ENCODE measurements at places on chromosomes 5 and 9.
A peak's percentile ranks its signal among the peaks of the same experiment; 100 is the strongest.

- peak; percentile 17 for DNase-seq
These were observed 36.4 kb downstream of the PIK3R1 start for GRCh38 chr5:68251804-68252522.

GRCh38 chr5:151180291-151180690 is 22.7 kb upstream of the ANXA6 start:
- no peak for DNase-seq

DNA sequence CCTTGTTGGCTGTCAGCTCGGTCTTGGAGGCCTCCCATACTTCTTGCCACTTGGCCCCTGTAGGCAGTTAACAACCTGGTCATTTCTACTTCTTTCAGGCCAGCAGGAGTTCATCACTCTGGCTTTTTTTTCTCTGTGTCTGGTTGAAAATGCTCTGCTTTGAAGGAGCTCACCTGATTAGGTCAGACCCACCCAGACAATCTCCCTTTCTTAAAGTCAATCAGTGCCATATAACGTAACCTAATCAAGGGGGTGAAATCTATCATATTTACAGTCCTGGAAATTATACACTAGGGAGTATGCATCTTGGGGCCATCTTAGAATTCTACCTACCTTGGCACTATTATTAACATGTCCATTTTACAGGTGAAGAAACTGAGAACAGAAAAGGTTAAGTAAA is 155.4 kb downstream of the SREK1 start:
- DNase-seq = no peak

- no peak for DNase-seq
These were observed 33.3 kb upstream of the CNOT6 start for GRCh38 chr5:180460834-180461233.

DNA sequence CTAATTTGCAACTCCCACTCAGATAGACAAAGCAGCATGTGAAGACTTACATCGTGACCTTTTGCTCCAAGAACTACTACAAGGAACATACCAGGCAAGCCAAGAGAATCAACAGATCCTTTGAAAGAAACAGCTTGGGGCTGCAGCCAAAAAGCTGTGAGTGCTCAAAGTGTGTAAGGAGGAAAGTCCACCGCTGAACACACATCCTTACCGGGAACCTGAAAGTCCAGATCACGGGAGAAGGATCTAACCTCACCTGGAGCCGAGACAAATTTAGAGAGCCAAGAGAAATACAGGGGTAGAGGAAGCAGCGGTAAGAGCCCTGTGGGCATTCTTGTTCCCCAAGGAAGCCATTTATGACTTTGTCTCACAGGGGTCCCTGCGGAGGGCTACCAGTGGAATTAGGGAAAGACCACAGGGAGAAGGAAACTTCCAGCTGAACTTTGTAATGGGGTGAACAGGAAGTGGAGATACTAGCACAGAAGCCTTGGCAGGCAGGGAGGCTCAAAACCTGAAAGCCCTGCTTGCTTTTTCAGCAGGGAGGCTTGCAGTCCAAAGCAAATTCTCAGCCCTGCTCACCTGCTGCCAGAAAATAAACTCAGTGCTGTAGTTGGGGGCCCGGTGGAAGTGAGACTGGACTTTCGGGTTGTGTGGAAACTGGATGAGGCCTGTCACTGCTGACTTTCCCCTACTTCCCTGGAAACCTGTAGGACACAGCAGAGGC is 350.2 kb downstream of the DTWD2 start:
- no peak for DNase-seq

- DNase-seq = peak; percentile 98
These were observed at the start of gene TRIM41 for GRCh38 chr5:181223058-181223728. TSS of gene TRIM41 (plus strand) at chr5:181223281. CDS start at chr5:181224000, 719 bp downstream.

- no peak for DNase-seq
These were observed 3.3 kb upstream of the MSMP start for GRCh38 chr9:35757226-35757891.

DNA sequence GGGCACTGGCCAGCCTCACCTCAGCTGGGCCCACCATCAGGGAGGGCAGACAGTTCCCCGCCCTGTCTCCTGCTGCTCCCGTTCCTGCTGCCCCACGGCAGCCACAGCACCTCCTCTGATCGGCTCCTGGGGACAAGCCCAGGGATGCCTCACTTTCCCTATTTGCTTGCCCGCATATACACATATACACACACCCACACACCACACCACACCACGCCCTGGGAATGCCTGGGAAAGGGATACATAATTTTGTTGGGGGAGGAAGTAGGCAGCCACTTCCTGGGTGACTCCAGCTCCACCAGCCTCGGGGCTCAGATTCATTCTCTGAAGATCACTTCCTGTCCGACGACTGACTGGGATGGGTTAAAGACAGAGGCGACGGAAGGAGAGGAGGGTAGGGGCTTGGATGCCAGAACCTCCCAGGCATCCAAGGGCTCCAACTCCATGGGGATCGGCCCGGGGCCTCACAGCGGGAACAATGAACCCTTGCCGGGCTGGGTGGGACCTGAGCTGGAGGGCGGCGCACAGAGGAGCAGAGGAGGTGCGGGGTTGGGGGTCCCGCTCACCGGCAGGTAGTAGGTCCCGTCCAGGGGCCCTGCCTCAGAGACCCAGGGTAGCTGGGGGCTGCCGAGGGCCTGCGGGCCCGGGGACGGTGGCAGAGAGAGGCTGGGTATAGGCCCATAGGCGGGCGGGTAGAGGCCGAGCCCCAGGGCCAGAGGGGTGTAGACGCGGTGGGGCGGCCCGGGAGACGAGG is 2.0 kb upstream of the MZB1 start:
- DNase-seq = no peak

DNA sequence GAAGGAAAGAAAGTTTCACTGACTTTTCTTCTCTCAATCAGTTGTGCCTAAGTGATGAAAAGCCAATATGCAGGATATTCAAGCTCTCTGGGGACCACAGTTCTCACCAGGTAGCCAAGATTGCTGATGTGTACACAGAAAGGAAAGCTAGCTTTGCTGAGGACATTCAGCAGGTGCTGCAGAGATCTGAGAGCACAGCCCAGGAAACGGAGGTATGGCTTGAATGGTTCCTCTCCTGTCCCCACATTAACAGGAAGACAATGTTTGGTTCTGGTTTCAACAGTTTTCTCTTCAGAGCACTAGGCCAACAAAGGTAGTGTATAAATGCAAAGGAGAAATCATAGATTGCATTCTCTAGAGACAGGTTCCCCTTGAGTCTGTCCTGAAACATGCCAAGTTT is 69.6 kb downstream of the PTPDC1 start:
- no peak for DNase-seq

DNA sequence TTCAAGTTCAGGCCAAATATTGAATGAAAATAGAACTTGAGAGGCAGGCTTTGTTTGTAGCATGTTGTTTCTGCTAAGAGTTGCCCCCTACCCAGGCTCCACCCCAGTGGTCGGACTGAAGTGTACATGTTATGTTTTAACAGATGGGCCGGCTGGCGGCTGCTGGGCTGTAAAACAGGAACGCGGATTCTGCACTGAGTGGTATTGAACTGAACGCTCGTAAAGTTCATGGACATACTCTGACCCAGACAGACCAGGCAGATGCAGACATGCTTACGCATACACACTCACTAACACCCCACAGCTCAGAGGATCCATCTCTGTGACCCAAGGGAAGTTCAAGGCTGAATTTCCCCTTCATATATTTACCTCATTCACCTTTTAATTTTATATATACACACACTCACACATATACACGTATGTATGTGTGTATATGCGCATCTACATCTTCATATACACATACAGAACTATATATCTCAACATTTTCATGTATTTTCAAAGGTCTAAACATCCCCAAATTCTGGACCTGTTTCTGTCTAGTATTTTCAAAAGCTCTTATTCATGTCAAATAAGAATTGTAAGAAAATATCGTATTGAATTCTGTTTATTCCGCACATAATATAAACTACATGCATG is 1.4 kb downstream of the MARCHF3 start:
- no peak for DNase-seq

DNA sequence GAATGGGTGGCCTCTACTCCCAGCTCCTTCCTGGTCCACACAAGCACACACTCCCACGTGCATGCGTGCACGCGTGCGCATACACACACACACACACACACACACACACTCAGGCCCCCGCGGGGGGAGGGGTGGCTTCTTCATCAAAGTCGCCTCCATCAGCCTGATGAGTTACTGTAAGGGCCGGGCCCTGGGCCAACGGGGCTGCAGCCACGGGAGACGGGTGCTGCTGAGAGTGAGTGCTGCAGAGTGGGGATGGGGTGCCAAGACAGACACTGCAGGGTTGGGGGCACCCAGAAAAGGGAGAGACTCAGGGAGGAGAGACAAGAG is 18.1 kb downstream of the CNTFR start:
- no peak for DNase-seq

DNA sequence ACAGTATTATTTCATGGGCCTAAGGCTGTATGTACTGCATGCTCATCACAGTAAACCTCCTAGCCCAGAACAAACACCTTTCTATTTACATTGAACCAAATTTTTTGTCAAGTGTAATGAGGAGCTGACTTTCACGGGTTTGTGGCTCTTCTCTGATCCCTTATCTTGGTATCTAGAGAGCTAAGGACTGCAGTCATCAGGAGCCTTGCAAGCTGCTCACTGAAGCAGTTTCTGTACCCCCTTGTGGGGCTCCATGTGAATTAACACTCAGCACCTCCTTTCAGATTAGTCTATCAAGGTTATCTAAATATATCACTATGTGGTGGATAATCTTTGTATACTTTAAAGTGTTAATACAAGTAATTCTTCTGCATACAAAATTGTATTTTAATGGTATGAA is 108.2 kb downstream of the AUH start:
- peak; percentile 13 for DNase-seq

DNA sequence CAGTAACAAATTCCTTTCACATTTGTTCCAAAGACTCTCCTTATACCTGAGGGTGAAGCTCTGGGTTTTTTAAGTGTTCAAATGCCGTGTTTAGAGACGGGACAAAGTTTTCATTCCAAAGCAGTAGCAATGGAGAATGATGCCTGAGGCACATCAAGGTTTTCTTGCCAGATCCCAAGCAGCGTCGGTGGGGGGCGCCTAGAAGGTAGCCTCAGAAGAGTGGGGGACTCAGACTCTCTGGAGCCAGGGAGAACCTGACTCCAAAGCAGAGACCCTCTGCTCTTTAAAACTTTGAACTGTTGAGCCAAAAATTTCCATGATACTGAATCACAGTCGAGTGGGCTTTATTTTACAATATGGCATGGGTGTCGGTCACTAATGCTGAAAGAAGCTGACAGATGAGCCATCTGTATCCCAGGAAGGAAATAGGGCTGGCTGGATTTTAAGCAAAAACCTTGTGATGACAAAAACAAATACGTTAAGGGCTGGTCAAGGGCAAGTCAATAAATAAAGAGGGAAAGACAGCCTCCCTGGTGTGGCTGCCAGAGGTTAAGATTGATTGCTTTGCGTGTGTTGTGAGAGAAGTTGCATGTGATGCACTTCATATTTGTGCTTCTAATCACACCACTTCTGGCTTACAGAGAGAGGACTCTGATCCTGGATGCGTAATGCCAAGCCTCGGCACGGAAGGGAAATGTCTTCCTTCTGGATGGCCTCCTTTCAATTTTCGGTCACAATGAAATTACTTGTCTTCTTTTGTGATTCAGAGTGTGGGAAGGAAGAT is 161.1 kb upstream of the EFNA5 start:
- DNase-seq = peak; percentile 50

DNA sequence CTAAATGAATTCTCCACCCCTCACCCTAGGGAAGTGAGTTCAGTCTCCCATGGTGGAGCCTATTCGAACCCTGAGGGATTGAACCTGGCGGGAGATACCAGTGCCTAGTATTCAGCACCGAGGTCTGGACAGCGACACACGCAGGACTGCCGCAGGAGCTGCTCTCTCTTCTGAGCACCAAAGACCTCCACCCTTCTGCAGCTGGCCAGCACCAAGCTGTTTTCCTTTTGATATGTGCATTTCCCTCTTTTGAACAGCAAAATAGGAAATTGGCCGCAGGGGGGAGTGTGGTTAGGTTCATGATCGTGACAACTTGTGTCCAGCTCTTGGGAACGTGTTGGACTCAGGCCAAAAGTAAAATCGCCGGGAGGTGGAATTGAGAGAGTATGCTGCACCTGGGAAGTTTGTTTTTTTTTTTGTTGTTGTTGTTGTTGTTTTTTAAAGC is 1.2 kb upstream of the PCSK1 start:
- DNase-seq = peak; percentile 82

- no peak for DNase-seq
These were observed 60.1 kb downstream of the SEMA6A start for GRCh38 chr5:116514421-116514970.

DNA sequence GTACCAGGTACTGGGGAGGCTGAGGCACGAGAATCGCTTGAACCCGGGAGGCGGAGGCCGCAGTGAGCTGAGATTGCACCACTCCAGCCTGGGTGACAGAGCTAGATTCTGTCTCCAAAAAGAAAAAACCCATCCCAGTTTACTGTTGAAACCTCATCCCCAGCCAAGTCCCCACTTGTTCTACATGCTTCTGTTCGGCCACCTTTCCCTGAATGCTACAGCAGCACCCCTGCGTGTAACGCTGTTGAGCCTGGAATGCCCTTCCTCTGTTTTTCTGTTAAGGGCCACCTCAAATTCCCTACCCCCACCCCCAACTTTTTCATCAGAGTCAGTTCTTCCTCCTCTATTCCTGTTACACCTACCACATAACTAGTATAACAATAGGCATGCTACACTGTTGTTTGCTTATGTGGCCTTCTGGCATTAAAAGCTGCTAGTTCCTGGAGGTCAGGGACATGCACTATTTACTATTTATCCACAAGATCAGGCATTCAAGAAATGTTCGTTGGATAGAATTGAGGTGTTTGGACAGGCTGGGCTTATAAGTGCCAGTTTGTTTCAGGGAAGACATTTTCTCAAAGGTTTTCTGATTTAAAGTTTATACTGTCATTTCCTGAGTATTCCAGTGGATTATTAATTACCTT is 47.1 kb upstream of the C5orf47 start:
- no peak for DNase-seq

GRCh38 chr5:168209997-168210396 is 81.4 kb upstream of the WWC1 start:
- DNase-seq = no peak

DNA sequence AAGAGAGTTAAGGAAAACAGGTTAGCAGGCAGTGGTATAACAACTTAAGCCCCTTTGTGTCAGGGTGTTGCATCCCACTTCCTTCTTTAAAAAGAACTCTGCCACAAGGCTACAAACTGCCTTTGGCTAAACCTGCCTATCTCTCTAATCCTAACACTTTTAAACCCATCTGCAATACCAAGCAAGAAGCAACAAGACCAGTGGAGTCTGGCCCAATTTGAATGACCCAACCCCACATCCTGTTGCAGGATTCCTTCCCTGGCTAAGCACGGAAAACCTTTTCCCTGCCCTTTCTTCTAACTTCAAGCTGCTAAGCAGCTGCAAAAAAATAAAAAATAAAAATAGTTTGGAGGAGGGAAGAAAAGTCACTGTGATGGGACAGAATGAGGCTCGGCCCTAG is 27.1 kb downstream of the ABCA1 start:
- no peak for DNase-seq

Measured in LHCN-M2 (cell line).